ENCODE measurements at places on chromosomes 7 and 10.

DNA sequence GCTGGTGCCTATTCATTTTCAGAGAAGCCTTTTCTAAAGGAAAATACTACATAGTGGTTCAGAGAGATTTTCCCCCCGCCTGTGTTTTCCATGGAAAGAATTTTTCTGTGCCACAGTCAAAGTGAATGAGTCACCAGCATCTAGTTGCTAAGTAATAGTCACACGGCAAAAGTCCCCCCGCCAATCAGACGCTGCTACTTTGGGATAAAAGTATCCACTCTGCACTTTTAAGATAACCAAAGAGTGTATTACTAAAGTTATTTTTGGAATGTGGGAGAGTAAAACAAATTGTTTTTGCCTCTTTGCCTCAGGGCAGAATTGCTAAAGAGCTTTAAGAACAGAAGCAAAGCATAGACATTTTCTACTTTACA, 23.5 kb downstream of the ABLIM1 start:
- DNase-seq = no peak

GRCh38 chr7:39338716-39339115, 227.5 kb upstream of the YAE1 start:
- DNase-seq = no peak

GRCh38 chr10:33183655-33184054, 150.8 kb downstream of the NRP1 start:
- no peak for DNase-seq

- no peak for DNase-seq
These were observed 231.9 kb upstream of the HABP2 start for GRCh38 chr10:113320987-113321386.

- no peak for DNase-seq
These were observed 4.4 kb upstream of the SND1 start for GRCh38 chr7:127647636-127648035.

GRCh38 chr10:70902661-70903261, 14.4 kb upstream of the PCBD1 start:
- DNase-seq = no peak

DNA sequence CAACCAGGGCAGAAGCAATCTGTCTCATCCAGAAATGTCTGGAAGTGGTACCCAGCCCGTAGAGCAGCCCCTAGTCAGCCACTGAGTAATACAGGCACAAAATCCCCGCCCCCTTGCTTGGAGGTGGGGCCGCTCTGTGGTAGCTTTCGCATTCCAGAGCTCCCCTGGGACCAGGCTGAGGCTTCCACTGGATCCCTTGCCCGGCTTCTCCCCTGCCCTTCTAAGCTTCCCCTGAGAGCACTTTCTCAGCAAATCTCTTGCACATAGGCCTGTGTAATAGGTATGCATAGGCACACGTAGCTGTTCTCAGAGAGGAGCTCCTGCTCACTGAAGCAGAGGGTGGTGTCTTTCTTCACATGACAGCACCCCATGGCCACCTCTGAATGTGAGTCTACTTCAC, 144.2 kb downstream of the BMS1 start:
- no peak for DNase-seq

- no peak for DNase-seq
These were observed 537 bp upstream of the MRPS24 start for GRCh38 chr7:43869867-43870240.

DNA sequence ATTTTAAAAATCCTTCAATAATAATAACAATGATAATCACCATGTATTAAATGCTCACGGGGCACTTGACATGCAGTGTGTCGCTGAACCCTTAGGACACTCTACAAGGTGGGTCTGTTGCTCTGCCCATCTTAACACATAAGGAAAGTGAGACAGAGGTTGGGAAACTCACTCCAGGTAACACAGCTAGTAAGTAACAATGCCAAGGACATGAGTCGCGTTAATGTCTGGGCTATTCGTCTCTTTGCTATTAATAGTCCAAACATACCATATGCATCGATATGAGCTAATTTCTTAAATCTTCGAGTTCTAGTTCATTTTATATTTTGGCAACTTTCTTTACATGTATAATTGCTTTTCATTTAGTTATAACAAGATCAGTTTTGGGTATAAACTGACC, 79.5 kb downstream of the BEND7 start:
- no peak for DNase-seq

GRCh38 chr7:140447841-140448240, 31.5 kb downstream of the MKRN1 start:
- DNase-seq = no peak

DNA sequence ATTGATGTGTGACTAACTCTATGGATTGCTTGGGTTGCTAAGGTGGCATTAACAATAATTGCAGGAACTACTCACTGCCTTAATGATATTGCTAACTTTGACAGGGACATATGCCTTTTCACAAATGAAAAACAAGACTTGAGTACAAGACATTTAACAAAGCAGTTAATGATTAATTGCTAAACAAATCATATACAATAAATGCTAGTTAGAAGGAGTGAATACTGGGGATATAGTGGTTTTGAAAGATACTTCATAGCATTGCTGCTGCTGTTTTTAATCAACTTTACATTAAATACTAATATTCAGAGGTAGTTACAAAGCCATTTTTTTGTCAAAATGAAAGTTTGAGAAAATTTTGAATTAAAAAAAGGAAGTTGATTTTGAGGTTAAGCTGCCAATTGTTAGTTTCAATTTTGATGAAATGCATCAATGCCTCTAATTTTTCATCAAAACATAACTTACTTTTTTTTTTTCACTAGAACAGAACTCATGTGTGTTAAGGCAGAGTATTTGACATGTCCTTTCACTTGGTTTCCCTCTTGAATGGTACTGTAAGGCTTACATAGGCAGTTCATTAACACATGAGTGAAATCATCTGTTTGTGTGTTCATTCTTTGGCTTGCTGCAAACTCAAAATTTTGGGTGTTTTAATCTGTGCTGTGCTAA, 106.2 kb upstream of the SEMA3D start:
- DNase-seq = no peak

- no peak for DNase-seq
These were observed 547.7 kb downstream of the TNS3 start for GRCh38 chr7:47034180-47034579.

DNA sequence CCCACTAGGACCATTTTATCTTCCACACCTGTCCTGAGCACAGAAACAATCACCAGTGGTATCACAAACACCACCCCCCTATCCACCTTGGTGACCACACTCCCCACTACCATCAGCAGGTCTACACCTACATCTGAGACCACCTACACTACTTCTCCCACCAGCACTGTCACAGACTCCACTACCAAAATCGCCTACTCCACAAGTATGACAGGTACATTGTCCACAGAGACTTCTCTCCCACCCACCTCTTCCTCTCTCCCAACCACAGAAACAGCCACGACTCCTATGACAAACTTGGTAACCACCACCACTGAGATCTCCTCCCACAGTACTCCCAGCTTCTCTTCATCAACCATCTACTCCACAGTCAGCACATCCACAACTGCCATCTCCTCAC, 3.3 kb downstream of the MUC3A start:
- DNase-seq = no peak

- no peak for DNase-seq
These were observed 14.1 kb downstream of the NUDCD3 start for GRCh38 chr7:44476313-44476712.

- no peak for DNase-seq
These were observed 1.2 kb downstream of the CCM2 start for GRCh38 chr7:45001138-45001694.

DNA sequence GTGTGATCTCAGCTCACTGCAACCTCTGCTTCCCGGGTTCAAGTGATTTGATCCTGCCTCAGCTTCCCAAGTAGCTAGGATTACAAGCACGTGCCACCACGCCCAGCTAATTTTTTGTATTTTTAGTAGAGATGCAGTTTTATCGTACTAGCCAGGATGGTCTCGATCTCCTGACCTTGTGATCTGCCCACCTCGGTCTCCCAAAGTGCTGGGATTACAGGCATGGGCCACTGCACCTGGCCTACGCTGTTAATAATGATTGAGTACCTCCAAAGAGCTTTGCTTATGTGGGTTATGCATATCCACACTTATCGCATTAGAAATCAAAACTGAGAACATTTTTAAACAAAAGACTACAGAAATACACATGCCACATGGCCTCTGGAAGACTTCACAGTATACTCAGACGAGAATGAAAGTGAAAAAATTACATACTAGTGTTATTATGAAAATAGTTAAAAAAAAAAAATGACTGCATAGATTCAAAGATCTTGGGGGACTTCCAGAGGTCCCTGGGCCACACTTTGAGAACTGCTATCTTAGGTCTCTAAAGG, 25.4 kb downstream of the RPP38 start:
- no peak for DNase-seq
